IMR-90 (cell line): ENCODE measurements at places on chromosomes 3 and 15. TPM values are rescaled to one million over a fixed set of nuclear protein-coding genes. Genes with fewer than 3 reads are reported as not detected.

GRCh38 chr3:30604558-30604957 is 1.8 kb upstream of the TGFBR2 start:
- DNase-seq, result no peak

GRCh38 chr3:16802389-16802788 is 82.4 kb upstream of the PLCL2 start:
- no peak for DNase-seq

- DNase-seq, result no peak
Measured at GRCh38 chr3:132872711-132873110, 150.5 kb upstream of the NPHP3 start.

LDHAL6B gene
- total RNA-seq, result not detected in 2 replicates

NKIRAS1 gene
- 6.8 and 16.1 TPM in 2 replicates for total RNA-seq
